GM20000 (cell line): ENCODE measurements at places on chromosomes 2 and 18.

DNA sequence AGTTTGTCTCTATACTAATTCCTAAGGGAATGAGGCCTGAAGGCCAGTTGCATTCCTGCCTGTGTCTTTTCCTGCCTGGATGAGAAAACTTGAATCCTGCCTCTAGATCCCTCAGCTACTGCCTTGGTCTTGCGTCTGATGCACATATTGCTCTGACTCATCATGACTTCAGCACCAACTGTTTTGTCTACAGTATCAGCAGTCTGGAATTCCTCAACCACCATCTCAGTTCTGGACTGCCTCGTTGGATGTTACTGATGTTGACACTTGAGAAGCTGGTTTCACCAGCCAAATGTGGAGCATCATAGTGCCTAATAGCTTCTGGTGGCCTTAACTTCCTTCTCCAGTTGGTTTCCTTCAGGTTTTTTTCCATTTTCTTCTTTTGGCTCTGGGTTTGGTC lies 211.0 kb downstream of the CTNNA2 start:
- no peak for DNase-seq

GRCh38 chr2:224366267-224366844 lies 35.6 kb downstream of the FAM124B start:
- DNase-seq = no peak

GRCh38 chr2:101770726-101771125 lies 73.2 kb downstream of the MAP4K4 start:
- DNase-seq = peak; percentile 59

- DNase-seq = no peak
Measured at GRCh38 chr2:217412277-217412676, 552.4 kb upstream of the TNP1 start.

GRCh38 chr2:130806370-130806769 lies 30.3 kb upstream of the ARHGEF4 start:
- no peak for DNase-seq

- no peak for DNase-seq
Measured at GRCh38 chr18:21451851-21452250, 148.7 kb downstream of the ESCO1 start.

DNA sequence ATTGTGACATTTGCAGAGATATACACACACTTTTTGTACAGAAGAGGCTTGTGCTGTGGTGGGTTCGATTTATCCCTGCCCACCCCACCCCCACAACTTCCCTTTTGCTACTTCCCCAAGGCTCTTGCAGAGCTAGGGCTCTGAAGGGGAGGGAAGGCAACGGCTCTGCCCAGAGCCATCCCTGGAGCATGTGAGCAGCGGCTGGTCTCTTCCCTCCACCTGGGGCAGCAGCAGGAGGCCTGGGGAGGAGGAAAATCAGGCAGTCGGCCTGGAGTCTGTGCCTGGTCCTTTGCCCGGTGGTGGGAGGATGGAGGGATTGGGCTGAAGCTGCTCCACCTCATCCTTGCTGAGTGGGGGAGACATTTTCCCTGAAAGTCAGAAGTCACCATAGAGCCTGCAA lies 40.0 kb downstream of the STEAP3 start:
- no peak for DNase-seq

GRCh38 chr2:156329031-156329926 lies 3.2 kb downstream of the NR4A2 start:
- DNase-seq = peak; percentile 15

DNA sequence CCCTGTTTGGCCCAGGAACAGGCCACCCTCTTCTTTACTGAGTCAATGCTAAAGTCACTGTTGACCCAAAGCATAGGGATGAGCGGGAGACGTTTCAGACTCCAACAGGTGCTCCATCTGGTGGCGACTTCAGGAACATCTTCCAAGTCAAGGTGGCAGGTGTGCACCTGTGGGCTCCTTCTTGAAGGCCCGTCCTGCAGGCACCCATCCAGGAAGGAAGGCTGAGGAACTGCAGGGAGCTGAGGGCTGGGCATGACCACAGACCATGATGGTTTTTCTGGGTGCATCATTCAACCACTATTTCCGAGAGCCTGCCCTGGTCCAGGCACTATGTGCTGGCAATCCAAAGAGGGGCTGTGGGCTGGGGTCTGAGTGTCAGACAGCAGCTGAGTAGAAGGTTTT lies 142.8 kb downstream of the NDUFA10 start:
- DNase-seq = peak; percentile 44

GRCh38 chr2:7879483-7879835 lies 802.4 kb upstream of the ID2 start:
- DNase-seq = no peak

- no peak for DNase-seq
Measured at GRCh38 chr2:38171208-38171855, 95.4 kb upstream of the CYP1B1 start.

DNA sequence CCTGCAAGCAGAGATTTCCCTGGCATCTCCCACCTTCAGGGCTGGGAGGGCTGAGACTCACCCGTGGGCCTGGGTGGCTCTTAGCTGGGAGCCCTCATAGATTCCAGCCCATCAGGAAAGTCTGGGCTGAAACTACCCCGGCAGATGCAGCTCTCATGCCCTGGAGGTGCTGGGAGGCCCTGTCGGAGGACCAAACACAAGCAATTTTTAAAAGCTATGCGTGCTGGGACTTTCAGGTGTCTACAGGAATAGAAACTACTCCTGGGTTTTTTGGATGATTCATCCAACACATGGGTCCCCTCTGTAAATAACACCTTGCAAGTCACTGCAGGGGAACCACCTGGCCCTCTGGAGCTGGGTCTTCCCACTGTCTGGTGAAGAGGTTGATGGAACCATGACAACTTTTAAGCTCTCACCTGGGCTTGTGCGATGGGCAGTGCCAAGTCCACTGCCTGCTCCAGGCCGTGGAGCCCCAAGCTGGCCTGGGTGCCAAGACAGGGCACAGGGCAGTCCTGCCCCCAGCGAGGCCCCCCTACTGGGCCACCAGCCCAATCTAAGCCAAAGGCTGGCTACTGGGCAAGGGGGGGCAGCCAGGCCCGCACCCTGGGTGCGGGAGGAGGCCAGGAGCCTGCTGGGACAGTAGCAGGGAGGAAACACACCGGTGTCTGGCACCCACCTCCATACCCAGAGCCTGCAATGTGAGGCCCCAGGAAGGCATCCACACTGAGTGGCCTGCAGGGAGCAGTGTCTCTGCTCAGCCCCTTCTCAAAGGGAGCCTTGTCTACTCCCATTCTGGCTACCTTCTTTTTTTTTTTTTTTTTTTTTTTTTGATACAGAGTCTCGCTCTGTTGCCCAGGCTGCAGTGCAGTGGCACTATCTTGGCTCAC lies 1.1 kb upstream of the GPR55 start:
- peak; percentile 72 for DNase-seq

GRCh38 chr2:109591206-109591605 lies 22.6 kb downstream of the SEPTIN10 start:
- no peak for DNase-seq

- DNase-seq = no peak
Measured at GRCh38 chr2:64165706-64166105, 21.5 kb upstream of the PELI1 start.

DNA sequence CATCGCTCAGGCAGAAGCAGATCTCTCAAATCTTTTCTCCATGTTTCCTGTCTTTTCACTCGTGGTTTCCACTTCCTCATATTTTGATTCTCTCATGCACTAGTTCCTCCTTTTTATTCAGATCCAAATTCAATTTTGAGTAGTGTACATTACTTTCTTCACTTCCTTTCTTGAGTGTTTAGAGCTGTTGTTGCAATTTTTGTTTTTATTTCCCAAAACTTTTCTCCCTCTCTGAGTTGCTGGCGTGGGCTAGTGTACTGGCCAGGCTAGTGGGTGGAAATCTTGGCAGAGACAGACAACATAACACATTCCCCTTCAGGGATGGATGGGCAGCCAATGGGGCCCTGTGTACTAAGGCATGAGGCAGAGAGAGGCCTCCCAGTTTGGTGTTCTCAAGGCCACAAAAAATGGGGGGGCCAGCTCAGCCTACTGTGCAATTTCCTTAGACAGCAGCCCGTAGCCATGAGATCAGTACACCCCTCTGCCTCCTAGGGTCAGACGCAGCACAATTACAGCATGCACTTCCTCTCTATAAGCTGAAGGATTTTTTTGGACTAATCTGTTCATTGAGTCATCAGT lies 145.1 kb upstream of the PID1 start:
- DNase-seq = no peak
